H1 (cell line): ENCODE measurements at places on chromosomes 11 and 22. TPM values are rescaled to one million over a fixed set of nuclear protein-coding genes. Genes with fewer than 3 reads are reported as not detected.

DNA sequence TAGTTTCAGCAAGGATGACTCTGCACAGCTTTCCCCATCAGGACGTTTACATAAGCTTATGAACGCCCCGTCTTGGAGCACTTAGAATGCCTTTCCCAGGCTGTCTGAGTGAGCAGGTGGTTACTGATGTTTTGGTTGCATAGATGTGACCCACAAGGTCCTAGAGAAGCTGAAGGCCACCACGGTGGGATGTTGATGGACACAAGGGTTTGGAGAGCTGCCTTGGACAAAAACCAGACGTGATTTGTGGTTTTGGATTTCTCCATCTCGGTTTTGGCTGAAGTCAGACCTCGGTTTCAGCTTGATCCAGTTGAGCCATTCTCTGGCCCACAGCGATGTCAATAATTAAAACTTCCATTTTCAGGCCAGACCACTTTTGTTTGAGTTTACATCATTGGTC lies 151.9 kb downstream of the LDLRAD3 start:
- H3K36me3 ChIP-seq = peaks cover 7% of the 10 kb centered on the region; the same call in 1 of the 2 replicates
- DNase-seq = no peak
- H3K27ac ChIP-seq = no peak overlapping the region
- peaks cover 14% of the 10 kb centered on the region for H3K4me1 ChIP-seq
- no peak overlapping the region for H3K4me3 ChIP-seq

- H3K27ac ChIP-seq = no peak overlapping the region
- H3K4me3 ChIP-seq = no peak overlapping the region
- no peaks in the 10 kb centered on the region for H3K36me3 ChIP-seq
- no peaks in the 10 kb centered on the region for H3K27me3 ChIP-seq
- DNase-seq = no peak
- peaks cover 3% of the 10 kb centered on the region; the same call in 1 of the 2 replicates for H3K4me1 ChIP-seq
Measured at GRCh38 chr11:69496631-69497220, 15.3 kb downstream of the LINC01488 start.

DNA sequence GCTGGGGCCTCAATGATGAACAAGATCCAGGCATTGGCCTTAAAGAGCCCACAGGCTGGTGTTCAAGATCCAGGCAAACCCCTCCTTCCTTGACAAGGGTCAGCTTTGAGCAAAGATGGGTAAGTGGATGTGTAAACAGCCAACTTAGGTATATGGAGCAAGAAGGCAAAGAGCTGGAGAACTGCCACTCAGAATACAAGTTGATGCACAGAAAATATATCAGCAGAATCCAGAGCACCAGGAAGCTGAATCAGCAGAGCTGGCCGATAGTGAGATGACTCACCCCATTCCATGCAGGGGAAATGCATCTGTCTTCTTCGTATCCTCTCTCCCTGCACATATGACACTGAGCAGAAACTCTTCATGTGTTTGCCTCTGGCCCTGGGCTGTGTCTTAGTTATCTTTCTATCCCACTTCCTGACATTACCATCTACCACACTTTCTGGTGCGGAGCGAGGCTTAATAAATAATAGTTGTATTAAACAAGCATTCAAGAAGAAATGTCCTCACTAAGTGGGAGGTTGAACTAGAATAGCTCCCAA lies 57.8 kb downstream of the ENDOD1 start:
- H3K4me1 ChIP-seq = peaks cover 4% of the 10 kb centered on the region
- H3K36me3 ChIP-seq = no peaks in the 10 kb centered on the region
- no peak for DNase-seq
- H3K4me3 ChIP-seq = no peak overlapping the region

GRCh38 chr11:4882543-4882942 lies 843 bp downstream of the OR51T1 start:
- no peaks in the 10 kb centered on the region for H3K36me3 ChIP-seq
- no peak overlapping the region for H3K4me3 ChIP-seq
- no peaks in the 10 kb centered on the region for H3K4me1 ChIP-seq
- H3K27me3 ChIP-seq = no peaks in the 10 kb centered on the region

Gene C1QTNF5
- 1.5 and 2.2 TPM in 2 replicates for total RNA-seq
